Pancreas (tissue), 10 donors: ENCODE measurements at places on chromosomes 1 and 21. TPM values are rescaled to one million over a fixed set of nuclear protein-coding genes. Genes with fewer than 3 reads are reported as not detected.

Gene PDZK1
- polyA plus RNA-seq, result 9.8 TPM

Gene ADAMTS4
- polyA plus RNA-seq, result 3.7 TPM

Gene CYP4A22
- 0.11 TPM for polyA plus RNA-seq

Gene TMEM125
- polyA plus RNA-seq, result 75.0 TPM

Gene LAPTM5
- polyA plus RNA-seq, result 8.6 TPM

Gene ARHGAP29
- 5.1 TPM for polyA plus RNA-seq

Gene NUF2
- 0.42 TPM for polyA plus RNA-seq

Gene ADGRB2
- 0.49 TPM for polyA plus RNA-seq

Gene OR14K1
- polyA plus RNA-seq, result not detected

Gene CLCA1
- polyA plus RNA-seq, result 0.05 TPM

Gene PKP1
- 0.15 TPM for polyA plus RNA-seq

Gene GBP5
- polyA plus RNA-seq, result 0.16 TPM

Gene DNAI4
- 1.5 TPM for polyA plus RNA-seq

Gene KIF14
- polyA plus RNA-seq, result 0.04 TPM

Gene ANP32E
- 15.3 TPM for polyA plus RNA-seq

Gene VANGL2
- 3.6 TPM for polyA plus RNA-seq

Gene SELENOF
- 89.8 TPM for polyA plus RNA-seq

Gene CLCA4
- polyA plus RNA-seq, result 0.07 TPM

Gene RORC
- 36.7 TPM for polyA plus RNA-seq
